T1000 (cell line): ENCODE measurements at places on chromosomes 12 and 14.

DNA sequence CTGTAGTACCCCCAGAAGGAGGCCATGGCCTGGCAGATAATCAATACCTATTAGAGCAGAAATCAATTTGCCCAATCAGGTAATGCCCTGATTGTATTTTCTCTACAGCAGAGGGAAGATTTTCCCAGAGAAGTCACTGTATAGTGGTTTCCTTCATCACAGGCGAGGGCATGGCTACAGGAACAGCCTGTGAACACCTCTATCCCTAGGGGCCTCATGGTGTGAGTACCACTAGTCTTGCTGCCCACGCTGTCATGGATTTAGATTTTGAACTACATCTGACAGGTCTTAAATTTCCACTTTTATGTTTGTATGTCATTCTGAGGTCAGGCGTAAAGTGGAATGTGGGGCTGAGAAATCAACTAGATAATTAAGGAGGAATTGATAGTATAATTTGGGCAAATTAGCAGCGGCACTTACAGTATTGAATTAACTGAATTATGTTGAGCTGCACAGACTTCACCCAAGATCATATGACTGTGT lies 42.4 kb upstream of the STXBP6 start:
- DNase-seq = no peak

DNA sequence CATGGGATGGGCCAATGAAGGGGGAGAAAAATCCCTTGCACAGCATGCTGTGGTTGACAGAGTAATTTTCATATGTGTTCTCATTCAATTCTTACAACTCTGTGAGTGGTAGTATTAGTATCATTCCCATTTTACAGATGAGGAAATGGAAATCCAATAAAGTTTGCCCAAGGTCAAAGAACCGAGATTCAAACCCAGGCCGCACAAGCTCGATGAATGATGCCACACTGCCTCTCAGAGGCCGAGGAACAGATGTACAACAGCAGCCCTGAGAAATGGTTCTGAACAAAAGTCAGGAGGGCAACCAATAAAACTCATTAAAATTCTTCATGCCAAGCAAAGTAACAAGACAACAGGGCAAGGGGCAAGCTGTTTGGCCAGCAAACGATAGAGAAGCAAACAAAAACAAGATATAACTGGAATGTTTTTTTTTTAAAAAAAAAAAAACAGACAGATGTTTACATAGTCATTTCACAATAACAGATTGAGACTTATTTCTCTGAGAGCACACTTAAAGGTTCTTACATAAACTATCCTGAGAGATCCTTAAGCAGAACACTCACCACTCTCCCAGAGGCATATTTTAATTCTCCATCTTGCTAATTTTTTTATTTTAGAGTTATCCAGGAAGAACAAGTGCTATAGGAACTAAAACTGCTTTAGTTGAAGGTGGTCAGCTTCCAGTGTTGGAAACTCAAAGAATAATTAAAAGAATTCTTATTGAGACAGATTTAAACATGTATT lies 85.8 kb downstream of the EXOC5 start:
- DNase-seq = no peak

DNA sequence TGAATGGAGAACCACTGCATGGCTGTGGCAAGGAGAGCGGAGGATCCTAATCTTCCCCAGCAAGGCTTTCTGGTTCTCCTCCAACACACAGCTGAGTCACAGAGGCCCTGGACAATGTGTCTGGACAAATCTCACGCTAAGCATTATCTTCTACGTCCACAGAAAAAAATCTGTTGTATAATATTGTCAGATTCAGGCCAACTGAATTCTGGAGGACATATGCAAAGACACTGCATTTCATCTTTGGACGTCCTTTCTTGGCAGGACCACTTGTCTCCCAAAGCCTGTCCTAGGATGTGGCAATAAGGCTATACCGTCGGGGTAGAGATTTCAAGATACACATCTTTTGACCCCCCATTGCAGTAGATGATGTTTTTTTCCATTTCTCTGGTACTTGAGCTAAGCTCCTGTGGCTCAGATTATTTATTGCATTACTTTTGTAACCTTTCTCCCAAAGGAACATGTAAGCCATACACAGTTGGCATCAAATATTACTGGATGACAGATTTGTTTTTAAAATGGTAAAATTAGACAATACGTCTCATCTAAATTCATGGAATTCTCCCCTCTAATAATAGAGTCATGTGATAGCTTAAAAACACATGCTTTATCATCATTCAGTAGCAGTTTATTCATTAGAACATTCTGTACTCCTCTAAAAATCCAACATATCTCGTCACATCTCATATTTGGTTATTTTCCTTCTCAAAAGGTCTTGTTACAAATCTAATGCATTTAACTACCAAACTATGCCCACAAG lies 19.4 kb downstream of the LMO3 start:
- no peak for DNase-seq

DNA sequence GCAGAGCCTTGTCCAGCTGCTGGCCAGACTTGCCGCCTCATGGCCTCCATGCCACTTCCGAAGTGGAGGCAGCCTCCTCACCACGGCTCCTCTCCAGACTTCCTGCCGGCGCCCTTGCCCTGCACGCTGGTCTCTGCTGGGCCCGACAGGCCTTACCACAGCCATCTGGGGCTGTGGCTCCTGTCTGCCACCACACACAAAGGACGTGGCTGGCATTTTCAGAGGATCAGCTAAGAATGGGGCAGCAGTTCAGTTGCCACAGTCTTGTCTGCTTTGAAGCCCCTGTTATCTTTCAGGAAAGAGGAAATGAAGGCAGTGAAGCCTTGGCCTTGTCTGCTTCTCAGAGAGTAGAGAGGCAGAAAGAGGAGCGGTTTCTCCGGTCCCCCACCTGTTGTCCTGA lies 178.0 kb upstream of the FKBP4 start:
- DNase-seq = no peak

DNA sequence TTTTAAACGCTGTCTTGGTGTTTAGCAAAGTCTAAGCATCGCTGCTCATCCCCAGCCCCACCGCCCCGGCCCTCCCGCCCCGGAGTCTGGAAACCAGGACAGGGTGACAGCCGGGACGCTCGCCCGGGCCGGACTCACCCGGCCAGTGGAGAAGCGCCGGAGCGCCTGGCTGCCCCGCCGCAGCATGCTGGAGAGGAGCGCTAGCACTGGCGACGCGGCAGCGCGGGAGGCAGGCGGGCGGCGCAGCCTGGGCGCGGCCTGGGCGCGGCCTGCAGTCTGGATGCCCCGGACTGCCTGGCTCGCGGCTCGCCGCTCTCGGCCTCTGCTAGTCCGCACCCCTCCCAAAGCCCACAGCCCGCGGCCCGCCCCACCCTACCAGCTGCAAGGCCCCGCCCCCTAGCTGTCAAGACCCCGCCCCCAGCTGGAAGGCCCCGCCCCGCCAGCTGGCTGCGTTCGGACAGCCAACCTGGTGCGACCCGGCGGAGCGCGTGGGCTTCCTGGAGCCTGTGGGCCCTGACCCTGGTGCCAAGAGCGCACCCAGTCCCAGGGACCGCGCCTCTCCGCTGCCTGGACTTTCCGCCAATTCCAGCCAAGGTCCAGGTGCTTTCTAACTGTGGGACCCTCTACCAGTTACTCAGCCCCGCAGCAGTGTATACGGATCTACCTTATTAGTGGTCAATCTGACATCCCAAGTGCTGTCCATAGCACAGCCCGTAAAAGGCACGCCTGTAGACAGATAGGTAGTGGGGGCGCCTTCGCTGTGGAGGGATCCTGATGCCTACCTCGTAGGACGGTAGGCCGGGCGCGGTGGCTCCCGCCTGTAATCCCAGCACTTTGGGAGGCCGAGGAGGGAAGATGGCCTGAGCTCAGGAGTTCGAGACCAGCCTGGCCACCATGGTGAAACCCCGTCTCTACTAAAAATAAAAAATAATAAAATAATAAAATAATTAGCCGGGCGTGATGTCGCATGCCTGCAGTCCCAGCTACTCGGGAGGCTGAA lies at the start of gene ALDH1L2:
Gene ALDH1L2, minus strand, starts transcription at position 208 of the 1,000 bp plus-strand sequence. Its CDS starts 22 bp downstream, at position 186.
- DNase-seq = peak; percentile 66

DNA sequence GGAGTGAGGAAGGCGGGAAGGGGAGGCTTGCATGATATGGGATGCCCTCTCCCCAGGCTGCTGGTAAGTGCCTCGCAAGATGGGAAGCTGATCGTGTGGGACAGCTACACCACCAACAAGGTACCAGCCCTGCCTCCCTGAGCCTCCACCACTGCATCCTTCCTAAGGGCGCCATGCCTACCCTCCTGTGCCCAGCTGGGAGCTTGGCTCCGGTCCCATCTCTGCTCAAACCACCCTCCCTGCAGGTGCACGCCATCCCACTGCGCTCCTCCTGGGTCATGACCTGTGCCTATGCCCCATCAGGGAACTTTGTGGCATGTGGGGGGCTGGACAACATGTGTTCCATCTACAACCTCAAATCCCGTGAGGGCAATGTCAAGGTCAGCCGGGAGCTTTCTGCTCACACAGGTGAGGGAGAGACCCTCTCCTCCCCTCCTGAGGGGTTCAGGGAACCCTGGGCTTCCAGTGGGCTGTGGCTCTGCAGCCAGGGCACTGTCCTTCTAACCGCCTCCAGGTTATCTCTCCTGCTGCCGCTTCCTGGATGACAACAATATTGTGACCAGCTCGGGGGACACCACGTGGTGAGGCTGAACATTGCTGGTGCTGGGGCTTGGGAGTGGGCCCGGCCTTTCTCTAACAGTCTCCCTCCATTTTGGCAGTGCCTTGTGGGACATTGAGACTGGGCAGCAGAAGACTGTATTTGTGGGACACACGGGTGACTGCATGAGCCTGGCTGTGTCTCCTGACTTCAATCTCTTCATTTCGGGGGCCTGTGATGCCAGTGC lies 2.6 kb downstream of the GNB3 start:
- no peak for DNase-seq

GRCh38 chr14:76867516-76868453 lies 41.6 kb downstream of the LRRC74A start:
- DNase-seq = no peak
